ENCODE measurements at places on chromosomes 6 and 20.

GRCh38 chr6:70219943-70220613 is 82.8 kb downstream of the COL9A1 start:
- DNase-seq = no peak

- peak; percentile 19 for DNase-seq
Observed at GRCh38 chr6:160462551-160463109, 114.5 kb downstream of the SLC22A3 start.

GRCh38 chr6:16723826-16724225 is 37.4 kb downstream of the ATXN1 start:
- no peak for DNase-seq

DNA sequence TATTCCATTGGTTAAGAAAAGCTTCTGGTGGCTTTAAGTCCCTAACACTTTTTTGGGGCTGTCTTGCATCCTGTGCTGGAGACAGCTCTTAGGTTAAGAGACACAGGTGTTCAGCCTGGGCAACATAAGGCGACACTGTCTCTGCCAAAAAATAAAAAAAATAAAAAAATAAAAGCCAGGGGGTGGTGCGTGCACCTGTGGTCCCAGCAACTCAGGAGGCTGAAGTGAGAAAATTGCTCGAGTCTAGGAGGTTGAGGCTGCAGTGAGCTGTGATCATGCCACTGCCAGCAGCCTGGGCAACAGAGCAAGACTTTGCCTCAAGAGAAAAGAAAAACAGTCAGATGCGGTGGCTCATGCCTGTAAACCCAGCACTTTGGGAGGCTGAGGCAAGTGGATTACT is 55.6 kb upstream of the ZMYND8 start:
- DNase-seq = no peak

DNA sequence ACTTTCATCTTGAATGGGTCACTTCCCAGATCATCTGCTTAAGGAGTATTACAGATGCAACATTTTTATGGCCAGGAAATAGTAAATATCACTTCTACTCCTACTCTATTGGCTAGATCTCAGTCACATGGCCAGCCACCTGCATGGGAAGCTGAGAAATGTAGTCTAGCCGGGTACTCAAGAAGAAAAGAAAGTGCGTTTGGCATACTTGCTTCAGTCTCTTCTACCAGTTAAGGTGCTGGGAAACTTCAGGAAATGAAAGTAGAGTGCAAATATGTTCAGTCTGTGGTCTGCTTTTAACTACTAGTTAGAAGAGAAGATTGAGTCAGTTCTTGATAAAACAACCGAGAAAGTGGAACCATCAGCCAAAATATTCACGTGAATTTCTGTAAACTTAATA is 129.2 kb downstream of the PDSS2 start:
- DNase-seq = no peak

DNA sequence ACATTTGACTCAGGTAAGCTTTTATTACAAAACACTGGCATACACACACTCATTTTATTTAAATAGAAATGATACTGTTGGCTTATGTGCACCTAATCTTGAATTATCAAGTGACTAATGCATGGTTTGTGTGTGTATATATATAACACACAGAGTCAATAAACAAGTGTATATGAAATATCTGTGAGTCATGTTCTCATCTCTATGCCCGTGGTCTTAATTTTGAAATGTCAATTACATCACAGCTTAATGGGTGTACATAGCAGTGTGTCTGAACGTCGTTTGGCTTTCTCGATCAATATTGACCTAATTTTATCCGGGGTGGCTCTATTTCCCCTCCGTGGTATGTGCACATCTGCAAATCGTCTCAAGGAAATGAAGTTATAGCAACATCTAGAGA is 104.0 kb upstream of the ZFP64 start:
- no peak for DNase-seq

GRCh38 chr20:19677336-19677735 is 80.7 kb upstream of the RIN2 start:
- DNase-seq = no peak

DNA sequence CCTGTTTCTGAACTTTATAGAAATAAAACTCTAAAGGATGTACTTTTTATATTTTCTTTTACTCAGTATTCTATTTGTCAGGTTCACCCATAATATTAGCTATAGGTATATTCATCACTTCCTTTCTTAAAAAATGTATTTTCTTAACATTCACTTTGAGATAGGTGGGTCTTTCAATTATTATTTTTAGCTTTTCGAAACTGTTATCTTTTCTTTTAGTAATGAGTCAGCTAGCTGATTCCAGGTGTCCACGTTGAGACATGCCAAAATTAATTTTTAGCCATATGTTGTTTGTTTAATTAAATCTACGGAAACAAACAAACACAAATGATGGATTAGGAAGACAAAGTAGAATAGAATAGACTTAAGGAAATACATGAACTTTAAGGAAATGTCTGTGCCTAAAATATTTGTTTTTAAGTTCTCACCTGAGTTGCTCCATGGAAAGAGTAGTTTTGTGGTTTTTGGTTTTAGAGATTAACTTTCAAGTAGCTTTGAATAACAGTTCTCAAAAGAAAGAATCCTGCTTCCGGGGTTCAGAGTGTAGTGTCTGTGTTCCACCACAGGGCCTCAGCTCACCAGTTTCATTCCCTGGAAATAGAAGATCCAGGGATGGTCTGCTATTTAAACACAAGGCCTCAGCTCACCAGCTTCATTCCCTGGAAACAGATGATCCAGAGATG is 435.0 kb downstream of the HAO1 start:
- no peak for DNase-seq

DNA sequence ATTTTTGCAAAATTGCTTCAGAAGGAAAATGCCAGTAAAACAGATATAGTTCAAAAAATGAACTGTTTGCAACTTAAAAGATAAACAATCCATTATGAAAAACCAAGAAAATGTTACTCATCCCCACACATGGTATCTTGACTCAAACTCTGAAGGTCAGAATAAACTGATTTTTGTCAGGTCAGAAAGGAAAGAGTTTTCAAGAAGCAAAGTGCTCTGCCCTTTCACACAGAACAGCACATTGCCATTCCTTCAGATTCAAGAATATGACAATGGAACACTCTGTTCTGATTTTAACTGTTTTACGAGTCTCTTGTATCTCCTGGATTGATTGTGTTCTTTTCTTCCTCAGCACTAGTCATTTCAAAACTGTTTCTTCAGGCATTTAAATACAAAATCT is 33.8 kb upstream of the NT5E start:
- no peak for DNase-seq

GRCh38 chr20:5991623-5992441 is 41.4 kb downstream of the MCM8 start:
- no peak for DNase-seq

DNA sequence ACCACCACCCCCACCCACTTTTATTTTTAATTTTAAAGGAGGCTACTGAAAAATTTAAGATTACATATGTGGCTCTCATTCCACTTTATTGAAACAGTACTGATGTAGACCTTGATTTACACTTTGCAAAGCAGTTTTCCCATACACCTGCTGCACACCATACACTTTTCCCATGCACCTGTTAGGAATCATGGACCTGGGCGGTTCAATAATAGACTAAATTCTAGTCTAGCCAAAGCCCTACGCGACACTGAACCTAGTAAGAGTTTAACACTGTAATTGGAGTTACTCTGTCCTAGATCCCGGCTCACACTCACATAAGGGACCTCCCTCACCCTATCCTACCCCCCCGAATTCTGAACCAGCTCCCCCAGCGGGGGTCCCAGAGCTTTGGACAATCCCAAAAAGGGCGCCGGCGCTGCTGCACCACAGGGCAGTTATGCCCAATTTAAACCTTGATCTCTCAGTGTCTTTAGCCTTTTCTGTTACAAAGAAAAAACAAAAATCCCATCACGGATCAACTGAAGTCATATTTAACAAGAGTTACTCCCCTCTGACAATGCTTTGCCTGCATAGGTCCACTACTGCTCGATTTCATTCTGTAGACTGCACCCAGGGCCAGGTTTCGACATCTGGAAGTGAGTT is 2.4 kb upstream of the GCLC start:
- no peak for DNase-seq

- DNase-seq = no peak
Observed at GRCh38 chr20:7516621-7517111, 423.6 kb downstream of the HAO1 start.

DNA sequence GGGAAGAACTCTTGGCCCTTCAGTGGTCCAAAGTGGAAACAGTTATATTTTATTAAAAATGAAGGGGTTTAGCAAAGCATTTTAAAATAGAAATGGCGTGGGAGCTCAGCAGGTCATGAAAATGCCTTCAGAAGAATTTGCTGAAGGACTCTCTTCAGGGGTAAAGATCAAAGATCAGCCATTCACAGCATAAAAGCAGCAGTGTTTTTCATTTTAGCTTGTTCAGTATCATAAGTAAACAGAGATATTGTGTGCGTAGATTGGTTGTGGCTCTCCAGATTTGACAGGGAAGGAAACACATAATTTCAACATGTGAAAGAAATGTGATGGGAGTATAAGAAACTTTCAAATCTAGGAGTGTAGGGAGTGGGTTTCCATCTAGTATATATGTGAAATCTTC is 519.2 kb upstream of the MAP3K7 start:
- DNase-seq = no peak

- DNase-seq = no peak
Observed at GRCh38 chr20:49345524-49345923, 67.7 kb upstream of the ZNFX1 start.

GRCh38 chr6:160930547-160931377 is 60.8 kb upstream of the MAP3K4 start:
- DNase-seq = peak; percentile 18

DNA sequence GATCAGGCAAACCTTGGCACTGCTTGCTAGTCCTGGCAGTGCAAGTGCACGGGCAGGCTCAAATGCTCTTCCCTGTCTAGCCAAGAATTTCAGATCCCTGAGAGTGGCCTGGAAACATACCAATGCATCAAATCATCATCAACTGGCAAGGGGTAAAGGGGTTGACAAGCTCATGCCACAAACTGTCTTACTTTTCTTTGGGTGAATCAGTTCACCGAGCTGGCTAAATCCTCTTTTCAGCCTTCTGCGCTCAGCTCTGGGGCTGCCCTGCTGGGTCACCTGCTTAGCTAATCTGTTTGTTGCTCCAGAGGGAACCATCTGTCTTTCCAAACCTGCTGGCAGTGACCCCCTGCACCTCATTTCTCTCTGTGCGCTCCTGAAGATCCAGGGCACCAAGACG is 59.5 kb downstream of the LYRM4 start:
- no peak for DNase-seq

- no peak for DNase-seq
Observed at GRCh38 chr20:22601361-22602141, 17.2 kb upstream of the FOXA2 start.

GRCh38 chr6:84042603-84043002 is 9.0 kb downstream of the MRAP2 start:
- DNase-seq = no peak

Measured in stimulated activated CD8-positive, alpha-beta memory T cell treated with anti-CD3 and anti-CD28 coated beads, Interleukin-15, amount 100 ng/mL, for 1 hour (primary cell).